ENCODE measurements at places on chromosomes 4 and X.

DNA sequence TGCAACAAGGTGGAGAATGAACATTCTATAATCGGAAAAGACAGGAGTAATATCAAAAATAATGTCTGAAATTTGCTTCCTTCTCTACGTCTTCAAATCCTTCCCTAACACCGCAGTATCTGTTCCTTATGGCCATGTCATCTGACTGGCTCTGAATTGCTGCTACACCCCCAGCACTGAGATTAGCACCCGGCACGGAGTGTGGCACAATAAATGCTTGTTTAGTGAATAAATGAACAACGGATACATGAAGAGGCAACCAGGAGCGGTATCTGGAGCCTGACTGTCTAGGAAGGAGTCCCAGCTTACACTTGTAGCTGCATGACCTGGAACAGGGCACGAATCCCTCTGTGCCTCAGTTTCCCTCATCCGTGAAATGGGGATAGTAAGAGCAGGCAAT lies 164.3 kb downstream of the AFAP1 start:
- DNase-seq, result no peak

DNA sequence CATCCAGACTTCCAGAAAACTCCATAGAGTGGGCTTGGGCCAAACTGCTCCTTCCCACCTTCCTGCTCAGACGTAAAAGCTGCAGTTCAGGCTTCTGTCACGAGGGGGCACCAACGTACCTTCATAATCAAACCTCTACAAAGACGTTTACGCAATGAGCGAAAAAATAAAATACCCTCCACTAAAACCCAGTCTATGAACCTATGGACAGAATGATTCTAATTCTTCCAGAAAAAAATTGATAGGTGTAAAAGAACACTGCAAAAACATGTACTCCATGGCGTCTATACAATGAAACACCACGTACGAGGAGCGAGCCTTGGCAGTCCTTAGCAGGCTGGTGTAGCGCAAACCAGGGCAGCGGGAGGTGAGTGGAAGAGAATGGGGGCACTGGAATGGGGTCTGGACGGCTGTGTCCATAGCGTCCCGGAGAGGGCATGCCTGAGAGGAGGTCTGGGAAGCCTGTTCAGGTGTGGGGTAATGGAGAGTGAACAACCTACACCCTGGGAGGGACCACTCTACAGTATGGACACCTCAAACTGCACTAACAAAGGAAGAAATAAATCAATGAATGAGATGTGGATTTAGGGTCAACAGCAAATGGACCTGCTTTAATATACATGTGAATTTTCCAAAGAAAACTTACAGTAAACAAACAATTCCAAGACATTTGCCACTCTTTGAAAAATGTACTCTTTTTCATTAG lies 14.4 kb upstream of the RAB40A start:
- DNase-seq, result peak; percentile 81

DNA sequence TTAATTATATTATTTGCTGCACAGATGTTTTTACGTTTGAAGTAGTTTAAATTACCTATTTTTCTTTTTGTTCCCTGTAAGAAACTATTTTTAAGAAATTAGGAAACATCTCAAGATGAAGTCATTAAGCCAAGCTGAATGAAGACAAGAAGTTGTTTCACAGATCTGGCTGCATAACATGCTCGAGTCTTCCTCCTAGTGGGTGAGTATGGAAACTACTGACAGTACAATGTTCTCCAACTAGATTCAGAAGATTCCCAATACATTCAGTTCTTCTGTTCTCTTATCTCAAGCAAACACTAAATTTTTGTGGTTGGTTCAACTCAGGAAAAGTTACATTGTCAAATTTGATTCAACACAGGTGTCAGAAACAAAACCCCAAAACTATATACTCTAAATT lies 256.8 kb upstream of the VCX start:
- DNase-seq, result no peak

DNA sequence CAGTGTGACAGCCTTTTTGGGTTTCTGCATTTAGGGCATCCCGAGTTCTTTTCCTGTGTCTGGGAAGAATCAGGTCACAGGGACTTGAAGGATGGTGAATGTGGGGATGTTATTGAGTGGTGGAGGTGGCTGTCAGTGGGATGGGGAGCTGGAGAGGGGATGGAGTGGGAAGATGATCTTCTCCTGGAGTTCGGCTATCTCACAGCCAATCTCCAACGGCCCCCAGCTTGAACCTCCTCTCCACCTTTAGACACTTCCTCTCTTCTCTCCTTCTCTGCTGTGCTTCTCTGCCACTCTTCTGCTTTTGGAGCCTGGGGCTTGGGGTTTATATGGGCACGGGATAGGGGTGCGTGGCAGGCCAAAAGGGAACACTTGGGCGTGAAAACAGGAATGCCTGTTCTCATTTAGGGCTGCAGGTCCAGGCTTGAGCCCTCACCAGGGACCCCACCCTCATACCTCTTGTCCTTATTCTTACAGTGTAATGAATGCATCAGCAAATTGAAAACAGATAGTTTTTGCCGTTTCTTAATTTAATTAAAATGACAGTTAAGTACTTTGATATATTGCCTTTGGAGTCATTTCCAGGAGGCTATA lies 37.5 kb downstream of the USP9X start:
- no peak for DNase-seq

- no peak for DNase-seq
These were observed 215.9 kb downstream of the SOWAHB start for GRCh38 chr4:76681996-76682395.

- DNase-seq, result no peak
These were observed 35.1 kb downstream of the FAM114A1 start for GRCh38 chr4:38902695-38903094.

- DNase-seq, result no peak
These were observed 5.9 kb downstream of the NOX1 start for GRCh38 chrX:100868273-100868672.

DNA sequence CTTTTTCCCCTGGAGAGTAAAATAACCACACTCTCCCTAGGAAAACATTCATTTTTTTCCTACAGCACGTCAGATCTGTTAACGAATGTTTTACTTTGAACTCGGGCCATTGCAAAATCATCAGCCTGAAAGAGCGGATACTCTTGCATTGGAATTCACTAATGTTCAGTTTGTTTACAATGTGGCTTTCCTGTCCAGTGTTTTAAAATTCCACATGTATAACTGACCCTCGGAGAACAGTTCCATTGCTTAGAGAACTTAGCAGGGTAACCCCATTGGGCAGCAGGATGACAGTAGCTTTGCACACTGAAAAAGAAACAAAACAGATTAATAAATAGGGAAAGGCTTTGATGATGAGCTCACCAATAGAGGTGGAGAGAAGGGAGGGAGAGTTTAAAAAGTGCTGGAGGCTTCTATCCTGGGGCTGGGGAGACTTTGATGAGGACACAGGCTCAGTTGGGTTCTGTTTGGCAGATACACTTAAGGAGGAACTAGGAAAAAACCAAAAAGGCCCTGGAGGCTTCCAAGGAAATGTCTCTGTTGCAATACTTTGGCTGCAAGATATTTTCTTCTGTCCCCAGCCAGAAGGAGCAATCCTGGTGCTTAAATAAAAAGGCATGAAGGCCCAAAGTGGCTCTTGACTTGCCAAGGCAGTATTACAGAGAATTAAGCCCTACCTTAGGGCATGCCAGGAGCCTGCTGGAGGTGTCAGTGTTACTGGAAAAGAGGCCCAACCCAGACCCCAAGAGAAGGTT lies 143.1 kb downstream of the ARSF start:
- peak; percentile 44 for DNase-seq

DNA sequence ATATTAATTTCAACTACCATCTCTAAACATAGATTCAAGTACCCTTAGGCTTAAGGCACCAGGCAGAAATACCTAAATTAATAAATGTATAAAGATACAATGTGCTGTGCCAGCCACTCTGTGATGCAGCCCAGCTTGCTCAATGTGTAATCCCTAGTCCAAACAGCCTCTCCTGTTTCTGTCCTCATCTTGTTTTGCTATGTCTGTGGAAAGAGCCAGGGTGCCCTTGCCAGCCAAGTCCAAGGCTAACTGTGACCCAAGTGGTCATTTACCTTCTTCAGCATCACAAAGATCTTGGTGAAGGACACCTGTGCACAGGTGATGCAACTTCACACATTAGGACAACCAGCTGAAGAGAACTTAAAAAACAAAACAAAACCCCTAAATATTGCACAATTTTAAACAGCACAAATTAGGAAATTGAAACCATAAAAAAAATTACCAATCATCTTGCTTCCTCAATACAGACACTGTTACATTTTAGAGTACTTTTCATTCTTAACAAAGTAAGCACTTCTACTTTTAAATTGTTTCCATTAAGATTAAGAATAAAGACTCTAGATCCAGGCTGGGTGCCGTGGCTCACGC lies 89.6 kb downstream of the C4orf51 start:
- DNase-seq, result no peak

DNA sequence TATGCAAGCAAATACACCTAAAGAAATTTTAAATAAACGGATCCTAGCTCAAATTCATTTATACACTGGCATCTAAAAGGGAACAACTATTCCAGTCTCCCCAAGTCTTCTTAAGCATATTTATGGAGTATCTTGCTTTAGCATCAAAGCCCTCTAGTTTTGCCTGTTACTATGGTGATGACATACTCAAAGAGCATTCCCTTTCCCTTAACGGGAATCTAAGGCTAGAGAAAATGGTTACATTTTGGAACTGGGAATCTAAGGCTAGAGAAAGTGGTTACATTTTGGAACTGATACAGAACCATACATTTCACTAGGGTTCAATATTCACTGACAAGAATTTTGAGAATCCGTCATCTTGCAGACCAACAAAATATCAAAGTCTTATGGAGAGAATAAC lies 271.2 kb downstream of the CHIC1 start:
- no peak for DNase-seq

DNA sequence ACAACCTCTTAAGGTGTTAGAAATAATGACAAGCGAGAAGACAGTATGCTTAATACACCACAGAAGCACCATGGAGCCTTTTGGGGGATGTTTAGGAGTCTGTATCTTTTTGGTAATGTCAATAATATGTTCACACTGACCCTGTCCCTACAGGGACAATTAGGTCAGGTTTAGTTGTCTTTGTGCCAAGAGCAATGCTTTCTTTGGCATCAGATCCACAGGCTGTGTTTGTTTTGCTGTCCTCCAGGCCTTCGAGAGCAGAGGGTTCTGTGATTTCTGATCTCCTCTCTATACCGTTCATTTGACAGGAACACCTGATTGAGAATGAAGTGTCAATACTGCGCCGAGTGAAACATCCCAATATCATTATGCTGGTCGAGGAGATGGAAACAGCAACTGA lies 153.8 kb downstream of the DCLK2 start:
- no peak for DNase-seq

GRCh38 chrX:154648931-154649330 lies 4.4 kb downstream of the CTAG2 start:
- DNase-seq, result no peak

GRCh38 chr4:111466811-111467604 lies 678.2 kb upstream of the FAM241A start:
- DNase-seq, result no peak

DNA sequence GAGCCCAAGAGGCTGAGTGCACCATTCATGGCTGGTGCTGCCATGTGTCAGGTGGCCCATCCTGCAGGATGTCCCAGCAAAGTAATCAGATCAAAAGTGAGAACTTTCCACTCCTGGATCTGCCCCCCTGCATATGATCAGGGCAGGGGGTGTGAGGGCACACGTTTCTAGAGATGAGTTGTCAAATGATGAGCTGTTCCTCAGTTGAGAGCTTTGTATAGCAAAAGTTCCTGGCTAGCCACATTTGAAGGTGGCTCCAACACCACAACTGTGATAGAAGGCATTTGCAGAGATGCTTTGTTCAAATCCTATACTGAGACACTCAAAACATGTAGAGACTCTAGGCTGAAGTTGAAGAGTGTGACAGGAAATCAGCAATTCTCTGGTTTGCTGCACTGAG lies 501.8 kb downstream of the BCOR start:
- DNase-seq, result no peak

DNA sequence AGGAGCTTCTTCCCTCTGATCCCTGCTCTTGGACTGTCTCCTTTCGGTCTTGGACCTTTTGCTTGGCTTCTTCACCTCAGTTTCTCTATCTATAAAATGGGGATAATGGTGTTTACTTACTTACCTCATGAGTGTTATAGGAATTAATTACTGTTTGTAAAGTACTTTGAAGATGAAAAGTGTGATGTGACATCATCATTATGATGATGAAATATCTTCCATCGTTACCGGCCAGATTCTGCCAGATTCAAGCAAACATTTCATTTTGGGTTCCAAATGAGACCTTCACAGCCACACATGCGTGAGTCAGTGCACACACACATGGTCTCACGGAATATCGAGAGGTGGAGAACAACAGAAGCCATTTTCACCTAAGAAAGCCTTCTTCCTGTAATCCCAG lies 220.1 kb upstream of the RPL34 start:
- DNase-seq, result no peak

DNA sequence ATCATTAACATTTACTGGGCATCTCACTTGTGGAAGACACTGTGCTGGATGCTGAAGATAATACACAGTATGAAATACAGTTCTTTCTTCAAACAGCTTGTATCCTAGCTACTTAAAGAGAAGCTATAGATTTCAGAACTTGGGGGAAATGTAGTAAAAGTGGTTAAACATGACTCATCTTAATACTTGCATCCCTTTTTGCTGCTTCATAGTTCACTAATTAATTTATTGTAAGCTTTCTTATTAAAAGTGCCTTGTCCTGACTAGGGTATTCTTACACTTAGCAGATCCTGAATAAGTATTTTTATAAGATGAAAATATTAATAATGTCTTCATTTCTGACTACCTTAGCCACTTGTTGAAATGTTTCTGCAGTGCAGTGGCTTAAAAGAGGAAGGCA lies 132.8 kb upstream of the STIM2 start:
- no peak for DNase-seq

GRCh38 chr4:20816287-20816686 lies 116.0 kb downstream of the PACRGL start:
- no peak for DNase-seq

Measured in right forelimb (tissue), 1 donor.